T-cell (primary cell): ENCODE measurements at places on chromosomes 12 and 14.

DNA sequence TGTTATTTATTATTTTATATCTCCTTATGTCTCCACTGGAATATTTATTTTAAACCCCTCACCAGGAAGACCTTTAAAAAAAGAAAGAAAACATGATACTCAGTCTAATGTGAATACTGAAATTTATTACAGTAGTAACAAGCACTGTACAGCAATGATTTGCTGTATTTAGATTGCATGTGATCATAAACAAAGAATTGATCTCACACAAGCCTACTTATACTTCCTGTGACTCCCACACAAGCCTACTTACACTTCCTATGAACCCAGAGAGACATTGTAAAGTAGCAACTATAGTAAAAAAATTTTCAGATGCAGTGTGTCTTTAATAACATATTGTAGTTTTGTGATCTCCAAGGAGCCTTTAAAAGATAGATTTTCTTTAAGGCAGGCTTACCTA lies 142.7 kb upstream of the SYT1 start:
- H3K4me1 ChIP-seq: no peaks in the 10 kb centered on the region
- H3K36me3 ChIP-seq: no peaks in the 10 kb centered on the region
- DNase-seq: no peak
- no peak overlapping the region for H3K27ac ChIP-seq
- H3K4me3 ChIP-seq: no peak overlapping the region

DNA sequence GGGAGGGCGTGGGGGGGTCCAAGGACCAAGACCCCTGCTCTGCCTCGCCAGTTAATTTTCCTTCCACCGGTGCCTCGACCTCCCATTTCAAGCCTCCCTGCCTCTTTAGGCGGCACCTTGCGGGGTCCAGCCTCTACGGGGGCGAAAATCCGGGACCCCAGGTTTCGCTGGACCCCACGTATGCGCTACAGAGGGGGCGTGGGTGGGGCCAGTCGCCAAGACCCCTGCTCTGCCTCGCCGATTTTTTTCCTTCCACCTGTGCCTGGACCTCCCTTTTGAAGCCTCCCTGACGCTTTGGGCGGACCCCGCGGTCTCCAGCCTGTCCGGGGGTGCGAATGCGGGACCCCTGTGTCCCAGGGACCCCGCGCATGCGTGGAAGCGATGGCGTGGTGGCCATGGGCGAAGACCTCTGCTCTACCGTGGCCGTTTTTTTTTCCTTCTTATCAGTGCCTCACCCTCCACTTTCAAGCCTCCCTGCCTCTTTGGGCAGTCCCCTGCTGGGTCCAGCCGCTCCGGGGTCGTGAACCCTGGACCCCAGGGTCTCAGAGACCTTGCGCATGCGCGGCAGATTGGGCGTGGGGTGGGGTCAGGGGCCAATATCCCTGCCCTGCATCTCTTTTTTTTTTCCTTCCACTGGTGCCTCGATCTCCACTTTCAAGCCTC lies 324.2 kb downstream of the ALG10 start:
- H3K27me3 ChIP-seq: no peaks in the 10 kb centered on the region
- DNase-seq: no peak
- H3K4me3 ChIP-seq: no peak overlapping the region
- no peak overlapping the region for H3K27ac ChIP-seq

- no peak for DNase-seq
- H3K4me1 ChIP-seq: no peaks in the 10 kb centered on the region
- no peak overlapping the region for H3K4me3 ChIP-seq
Measured at GRCh38 chr14:102238131-102238530, 66.8 kb downstream of the MOK start.

- no peaks in the 10 kb centered on the region for H3K36me3 ChIP-seq
- no peak overlapping the region for H3K4me3 ChIP-seq
- no peak for DNase-seq
- H3K4me1 ChIP-seq: no peaks in the 10 kb centered on the region
Measured at GRCh38 chr14:79871136-79871535, 340.2 kb downstream of the DIO2 start.

DNA sequence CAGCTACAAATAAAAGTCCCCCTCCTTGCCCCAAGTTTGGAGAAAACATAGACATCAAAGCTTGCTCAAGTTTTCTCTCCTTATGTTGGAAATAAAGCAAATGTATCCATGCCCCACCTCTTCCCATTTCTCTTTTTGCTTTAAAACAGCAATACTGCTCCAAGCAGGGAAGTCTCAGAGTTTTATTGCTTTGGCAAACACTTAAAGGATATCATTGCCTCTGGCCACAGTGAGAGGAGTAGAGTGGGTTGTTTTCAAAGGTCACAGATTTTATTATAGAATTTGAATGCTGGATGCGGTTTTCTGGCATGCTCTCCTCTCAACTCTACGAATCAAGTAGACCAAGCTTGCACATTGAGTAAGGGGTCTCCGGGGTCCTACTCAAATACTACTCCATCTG lies 149.7 kb downstream of the TTC7B start:
- no peak for DNase-seq
- no peak overlapping the region for H3K4me3 ChIP-seq
- H3K27ac ChIP-seq: no peak overlapping the region
- no peaks in the 10 kb centered on the region for H3K27me3 ChIP-seq
- no peaks in the 10 kb centered on the region for H3K36me3 ChIP-seq

- H3K27me3 ChIP-seq: no peaks in the 10 kb centered on the region
- no peaks in the 10 kb centered on the region for H3K36me3 ChIP-seq
- no peaks in the 10 kb centered on the region for H3K4me1 ChIP-seq
- H3K27ac ChIP-seq: no peak overlapping the region
- DNase-seq: no peak
- no peak overlapping the region for H3K4me3 ChIP-seq
Measured at GRCh38 chr14:47392326-47392725, 283.1 kb downstream of the MDGA2 start.

DNA sequence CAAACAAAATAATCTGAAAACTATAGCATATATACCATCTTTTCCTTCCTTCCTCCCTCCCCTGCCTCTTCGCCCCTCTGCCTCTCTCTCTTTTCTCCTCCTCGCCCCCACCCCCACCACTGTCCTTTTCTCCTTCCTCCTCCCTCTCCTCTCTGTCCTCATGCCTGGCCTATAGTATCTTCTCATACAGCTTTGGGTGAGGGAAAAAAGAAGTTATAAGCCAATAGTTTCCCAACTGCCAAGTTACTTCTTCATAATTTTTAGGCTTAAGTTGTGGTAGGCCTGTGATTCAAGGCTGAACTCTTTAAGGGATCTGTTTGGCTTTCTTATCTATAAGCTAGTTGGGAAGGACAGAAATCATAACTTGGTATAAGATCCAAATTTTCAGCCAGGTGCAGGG lies 9.1 kb downstream of the TMED10 start:
- H3K4me1 ChIP-seq: peaks cover 11% of the 10 kb centered on the region
- no peak overlapping the region for H3K27ac ChIP-seq
- no peak for DNase-seq
